ENCODE measurements at places on chromosomes 6 and 20. TPM values are rescaled to one million over a fixed set of nuclear protein-coding genes. Genes with fewer than 3 reads are reported as not detected.

GRCh38 chr6:126812651-126813050 is 305.8 kb upstream of the RSPO3 start:
- DNase-seq, result no peak

DNA sequence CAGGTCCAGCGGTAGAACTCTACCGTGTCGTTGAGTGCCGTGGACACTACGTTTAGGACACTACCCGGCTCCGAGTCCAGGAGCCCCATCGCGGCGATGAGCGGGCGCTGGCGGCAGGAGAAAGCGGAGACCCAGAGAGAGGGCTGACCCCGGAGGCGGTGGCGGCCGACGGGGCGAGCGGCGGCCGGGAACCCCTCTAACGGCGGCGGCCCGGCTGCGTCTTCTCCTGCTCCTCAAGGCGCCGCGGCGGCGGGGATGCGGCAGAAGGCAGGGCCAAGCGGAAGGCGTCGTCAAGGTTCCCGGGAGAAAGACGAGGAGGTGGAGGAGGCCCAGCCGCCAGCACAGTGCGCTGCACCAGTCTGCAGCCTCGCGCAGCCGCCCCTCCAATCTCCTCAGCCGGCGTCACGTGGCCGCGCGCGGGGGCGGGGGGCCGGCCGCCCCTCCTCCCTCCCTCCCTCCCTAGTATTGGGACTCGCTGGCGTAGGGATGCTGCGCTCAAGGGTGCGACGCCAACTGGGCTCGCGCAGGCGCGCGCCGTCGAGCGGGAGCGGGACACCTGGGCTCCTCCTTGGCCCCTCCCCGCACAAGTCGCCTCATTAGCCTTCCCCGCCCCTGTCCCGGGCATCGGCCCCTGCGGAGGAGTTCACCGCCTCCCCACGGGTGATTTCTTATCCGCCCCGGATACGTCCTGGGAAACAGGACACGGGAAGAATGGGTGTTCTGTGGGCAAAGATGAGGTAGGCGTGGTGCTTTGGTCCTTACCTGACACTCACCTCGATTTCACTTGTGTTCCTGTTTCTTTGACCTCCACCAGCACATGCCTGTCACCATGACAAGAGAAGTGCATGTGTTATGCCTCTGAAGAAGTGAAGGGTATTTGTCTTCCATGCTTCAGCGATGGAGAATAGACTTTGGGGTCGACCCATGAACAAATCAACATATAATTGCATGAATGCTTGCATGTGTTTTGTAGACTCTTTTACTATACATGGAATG is at the start of gene ELOVL4:
TSS of gene ELOVL4 (minus strand) at position 363 of the 996 bp plus-strand sequence. CDS start at position 89, 274 bp downstream.
- DNase-seq, result peak; percentile 72

- DNase-seq, result no peak
These were observed 146.8 kb downstream of the CDC5L start for GRCh38 chr6:44534291-44534690.

Gene ADTRP
- 0.47 TPM for total RNA-seq

- no peak for DNase-seq
These were observed 353.8 kb downstream of the PREX1 start for GRCh38 chr20:48474022-48474421.

Gene MMP24
- total RNA-seq, result not detected

DNA sequence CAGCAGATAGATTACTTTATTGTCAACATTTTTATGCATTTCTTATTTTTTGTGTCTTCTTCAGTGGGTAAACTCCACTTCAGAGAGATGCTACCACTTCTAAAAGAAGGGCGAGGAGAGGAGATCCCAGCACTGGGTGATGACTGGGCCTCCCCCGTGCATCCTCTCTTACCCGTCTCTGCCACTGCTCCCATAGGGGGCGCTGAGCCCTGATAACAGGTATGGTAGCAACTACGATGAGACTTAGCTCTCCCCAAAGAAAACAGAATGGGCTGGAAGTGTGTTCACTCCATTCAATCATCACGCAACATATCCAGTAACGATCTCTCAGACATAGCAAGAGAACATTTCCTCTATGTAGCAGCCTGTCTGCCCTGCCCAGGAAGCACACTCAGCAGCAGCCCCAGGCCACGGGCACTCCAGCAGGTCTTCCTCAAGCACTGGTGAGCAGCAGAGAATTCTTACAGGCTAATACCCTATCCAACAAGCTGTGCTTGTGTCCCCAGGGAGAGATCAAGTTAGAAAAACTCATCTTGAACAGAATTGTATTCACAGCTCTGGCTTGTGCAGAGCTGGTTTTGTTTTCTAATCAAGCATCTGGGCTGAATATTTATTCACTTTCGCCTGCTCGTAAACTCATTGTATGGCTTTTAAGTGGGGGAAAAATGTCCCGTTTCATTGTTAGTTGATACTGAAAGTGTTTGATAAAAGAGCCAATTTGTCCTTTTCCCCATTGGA is 533.1 kb upstream of the CDH4 start:
- no peak for DNase-seq

- DNase-seq, result peak; percentile 68
These were observed 157.2 kb downstream of the ZDHHC14 start for GRCh38 chr6:157538168-157538567.

GRCh38 chr6:97524811-97525210 is 241.8 kb upstream of the MMS22L start:
- no peak for DNase-seq
